ENCODE measurements at places on chromosomes 12 and 14. TPM values are rescaled to one million over a fixed set of nuclear protein-coding genes. Genes with fewer than 3 reads are reported as not detected.

SPTB gene
- 0.35 TPM for total RNA-seq

CCDC63 gene
- not detected for total RNA-seq

MSI1 gene
- total RNA-seq: 0.19 TPM

TMEM106C gene
- total RNA-seq: 63.7 TPM

RPGRIP1 gene
- not detected for total RNA-seq

KRT81 gene
- total RNA-seq: not detected

SLC6A15 gene
- 11.6 TPM for total RNA-seq

BEGAIN gene
- total RNA-seq: 1.5 TPM

ANKRD33 gene
- total RNA-seq: 0.70 TPM

MORN3 gene
- not detected for total RNA-seq

GRCh38 chr12:122079532-122080081 is 1.1 kb downstream of the MLXIP start:
- H3K27ac ChIP-seq: peak overlapping the region; percentile 85
- peaks cover 18% of the 10 kb centered on the region for H3K4me1 ChIP-seq
- peak overlapping the region; percentile 65 for H3K4me3 ChIP-seq
- DNase-seq: no peak
- H3K36me3 ChIP-seq: no peaks in the 10 kb centered on the region
- no peaks in the 10 kb centered on the region for H3K27me3 ChIP-seq

DNA sequence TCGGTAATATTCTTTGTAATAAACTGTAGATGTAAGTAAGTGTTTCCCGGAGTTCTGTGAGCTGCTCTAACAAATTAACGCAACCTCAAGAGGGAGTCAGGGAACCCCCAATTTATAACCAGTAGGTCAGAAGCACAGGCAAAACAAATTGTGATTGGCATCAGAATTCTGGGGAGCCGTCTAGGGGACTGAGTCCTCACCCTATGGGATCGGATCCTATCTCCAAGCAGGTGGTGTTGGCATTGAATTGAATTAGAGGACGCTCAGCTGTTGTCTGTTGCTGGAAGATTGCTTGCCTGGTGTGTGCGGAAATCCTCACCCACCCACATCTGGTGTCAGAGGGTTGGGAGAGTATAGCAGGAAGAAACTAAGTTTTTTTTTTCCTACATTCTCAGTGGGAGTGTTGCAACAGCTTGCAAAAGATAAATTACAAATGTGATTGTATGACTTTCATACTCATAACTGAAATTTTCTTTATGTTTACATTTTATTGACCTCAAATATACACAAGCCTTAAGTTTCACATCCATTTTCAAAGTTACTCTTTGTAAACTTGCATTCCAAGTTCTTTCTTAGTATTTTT is 5.5 kb downstream of the TMEM52B start:
- no peak overlapping the region for H3K4me3 ChIP-seq
- H3K27me3 ChIP-seq: peaks cover 5% of the 10 kb centered on the region
- no peaks in the 10 kb centered on the region for H3K4me1 ChIP-seq
- H3K27ac ChIP-seq: no peak overlapping the region
- H3K36me3 ChIP-seq: no peaks in the 10 kb centered on the region

- no peaks in the 10 kb centered on the region for H3K4me1 ChIP-seq
- no peak for DNase-seq
- H3K36me3 ChIP-seq: no peaks in the 10 kb centered on the region
Measured at GRCh38 chr14:26935733-26936132, 337.9 kb upstream of the NOVA1 start.

GRCh38 chr12:76106631-76107030 is 22.1 kb upstream of the NAP1L1 start:
- H3K4me1 ChIP-seq: no peaks in the 10 kb centered on the region
- H3K27me3 ChIP-seq: no peaks in the 10 kb centered on the region
- no peak for DNase-seq
- H3K27ac ChIP-seq: no peak overlapping the region
- H3K36me3 ChIP-seq: no peaks in the 10 kb centered on the region
- H3K4me3 ChIP-seq: no peak overlapping the region

- H3K27ac ChIP-seq: no peak overlapping the region
- no peak overlapping the region for H3K4me3 ChIP-seq
- H3K4me1 ChIP-seq: no peaks in the 10 kb centered on the region
- no peak for DNase-seq
- H3K36me3 ChIP-seq: no peaks in the 10 kb centered on the region
Measured at GRCh38 chr12:131436922-131437705, 273.8 kb upstream of the SFSWAP start.

GRCh38 chr14:33851366-33851765 is 99.5 kb downstream of the EGLN3 start:
- H3K27ac ChIP-seq: no peak overlapping the region
- no peaks in the 10 kb centered on the region for H3K36me3 ChIP-seq
- no peaks in the 10 kb centered on the region for H3K4me1 ChIP-seq
- DNase-seq: no peak

DNA sequence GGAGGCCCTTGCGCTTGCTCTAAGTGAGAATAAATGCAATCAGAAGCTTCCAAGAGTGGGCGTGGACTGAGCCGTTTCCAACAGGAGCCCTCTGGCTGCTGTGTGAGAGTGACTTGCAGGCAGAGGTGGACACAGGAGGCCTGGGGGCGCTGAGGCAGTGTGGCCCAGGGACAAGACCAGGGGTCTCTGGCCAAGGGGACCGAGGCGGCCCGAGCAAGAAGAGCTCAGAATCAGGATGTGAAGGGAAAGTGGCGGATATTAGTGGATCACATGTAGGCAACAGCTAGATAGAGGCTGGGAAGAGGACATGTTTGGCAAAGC is 8.6 kb downstream of the RIMBP2 start:
- H3K4me1 ChIP-seq: no peaks in the 10 kb centered on the region
- no peak overlapping the region for H3K4me3 ChIP-seq
- H3K27ac ChIP-seq: no peak overlapping the region
- no peak for DNase-seq

DNA sequence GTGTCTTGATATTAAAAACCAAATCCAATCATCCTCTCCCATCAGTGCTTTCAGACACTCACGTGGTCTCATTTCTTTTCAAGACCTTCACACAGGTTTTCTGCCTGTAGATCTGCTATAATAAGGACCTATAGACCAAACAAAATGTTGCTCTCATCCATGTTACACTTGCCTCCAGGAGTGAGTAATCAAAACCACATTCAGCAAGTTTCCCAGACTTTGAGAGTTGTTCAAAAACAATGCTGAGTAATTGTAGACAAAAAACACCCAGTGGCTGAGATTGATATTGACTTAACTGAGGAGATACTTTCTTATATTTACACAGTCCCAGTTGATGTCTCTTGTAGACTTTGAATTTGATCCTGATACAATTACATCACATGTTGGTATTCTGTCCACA is 383.1 kb downstream of the TMEM132D start:
- no peaks in the 10 kb centered on the region for H3K27me3 ChIP-seq
- no peaks in the 10 kb centered on the region for H3K36me3 ChIP-seq
- H3K27ac ChIP-seq: no peak overlapping the region
- H3K4me1 ChIP-seq: no peaks in the 10 kb centered on the region
- DNase-seq: no peak

DNA sequence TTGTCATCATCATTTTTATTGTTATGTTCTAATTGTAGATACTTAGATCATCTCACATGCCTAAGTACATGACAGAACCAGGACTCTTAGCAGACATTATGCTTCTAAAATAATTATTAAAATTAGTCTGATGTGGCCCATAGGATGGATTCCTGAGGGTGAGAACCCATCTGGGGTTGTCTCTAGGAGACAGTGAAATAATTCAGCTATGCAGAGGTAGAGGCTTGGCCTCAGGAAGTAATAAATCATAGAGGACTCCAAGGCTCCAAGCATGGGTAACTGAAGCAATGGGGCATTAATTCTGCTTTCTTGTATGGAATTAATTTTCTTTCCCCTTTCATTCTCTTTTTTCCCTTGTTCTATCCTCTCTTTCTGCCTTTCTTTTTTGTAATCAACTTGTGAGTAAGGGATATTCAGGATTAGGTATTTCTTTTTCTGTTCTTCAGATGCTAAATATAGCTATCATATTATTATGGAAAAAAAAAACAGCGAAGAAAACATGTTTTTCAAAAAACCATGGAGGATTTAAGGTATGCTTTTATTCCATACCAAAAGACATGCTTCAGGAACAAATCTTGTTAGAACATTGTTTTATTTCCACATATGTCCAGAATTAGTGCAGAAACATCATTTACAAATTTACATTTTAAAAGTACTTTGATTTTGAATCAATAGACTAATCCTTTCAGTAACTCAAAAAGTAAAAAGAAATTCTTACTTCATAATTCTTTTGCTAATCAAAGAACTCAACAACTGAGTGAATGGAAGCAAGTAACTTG is 263.2 kb downstream of the TRHDE start:
- H3K4me3 ChIP-seq: no peak overlapping the region
- H3K36me3 ChIP-seq: no peaks in the 10 kb centered on the region
- no peaks in the 10 kb centered on the region for H3K4me1 ChIP-seq
- H3K27me3 ChIP-seq: no peaks in the 10 kb centered on the region

- H3K36me3 ChIP-seq: no peaks in the 10 kb centered on the region
- no peak overlapping the region for H3K4me3 ChIP-seq
- no peak for DNase-seq
- H3K27me3 ChIP-seq: no peaks in the 10 kb centered on the region
- no peaks in the 10 kb centered on the region for H3K4me1 ChIP-seq
Measured at GRCh38 chr14:95222151-95222631, 64.9 kb upstream of the DICER1 start.

GRCh38 chr12:79250186-79250585 is 385.6 kb downstream of the SYT1 start:
- no peak overlapping the region for H3K4me3 ChIP-seq
- no peaks in the 10 kb centered on the region for H3K4me1 ChIP-seq

DNA sequence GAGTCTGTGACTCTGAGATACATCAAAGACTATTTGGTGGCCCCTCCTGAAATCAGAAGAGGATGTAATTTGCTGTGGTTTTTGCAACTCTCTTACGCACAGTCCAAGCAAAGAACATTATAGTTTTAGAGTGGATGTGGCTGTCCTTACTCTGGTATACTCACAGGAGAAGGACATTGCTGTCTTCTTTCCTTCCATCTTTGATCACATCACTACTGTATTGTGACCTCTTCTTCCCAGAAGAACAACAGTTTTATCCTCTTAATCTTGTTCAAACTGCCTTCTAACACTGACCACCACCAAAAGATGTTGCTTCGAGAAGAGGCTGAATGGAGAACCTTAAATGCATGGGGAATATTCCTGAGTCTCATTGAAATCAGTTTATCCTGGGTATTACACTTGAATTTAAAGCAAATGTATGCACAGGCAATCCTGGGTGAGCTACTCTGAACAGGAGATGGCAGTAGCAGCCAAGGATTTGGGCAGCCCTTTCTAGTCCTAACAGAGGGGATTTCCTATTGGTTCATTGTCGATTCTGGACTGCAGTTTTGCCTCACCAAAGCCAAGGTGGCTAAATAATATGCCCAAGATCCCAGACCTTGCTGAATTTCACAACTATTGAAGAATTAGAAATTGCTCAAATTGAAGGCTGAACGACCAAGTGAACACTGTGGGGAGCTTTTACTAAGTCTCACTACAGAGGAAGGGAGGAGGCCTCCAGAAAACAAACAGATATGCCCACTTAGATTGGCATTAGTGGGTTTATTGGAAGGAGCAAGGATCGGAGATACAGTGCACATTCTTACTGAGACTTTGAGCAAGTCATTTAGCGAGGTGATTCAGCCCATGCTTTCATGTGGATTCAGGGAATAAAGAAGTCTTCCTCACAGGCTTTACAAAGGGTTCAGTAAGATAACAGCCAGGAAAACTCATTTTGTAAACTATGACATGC is 282.8 kb downstream of the PAWR start:
- no peak overlapping the region for H3K27ac ChIP-seq
- H3K27me3 ChIP-seq: no peaks in the 10 kb centered on the region
- H3K4me3 ChIP-seq: no peak overlapping the region
- no peaks in the 10 kb centered on the region for H3K36me3 ChIP-seq

DNA sequence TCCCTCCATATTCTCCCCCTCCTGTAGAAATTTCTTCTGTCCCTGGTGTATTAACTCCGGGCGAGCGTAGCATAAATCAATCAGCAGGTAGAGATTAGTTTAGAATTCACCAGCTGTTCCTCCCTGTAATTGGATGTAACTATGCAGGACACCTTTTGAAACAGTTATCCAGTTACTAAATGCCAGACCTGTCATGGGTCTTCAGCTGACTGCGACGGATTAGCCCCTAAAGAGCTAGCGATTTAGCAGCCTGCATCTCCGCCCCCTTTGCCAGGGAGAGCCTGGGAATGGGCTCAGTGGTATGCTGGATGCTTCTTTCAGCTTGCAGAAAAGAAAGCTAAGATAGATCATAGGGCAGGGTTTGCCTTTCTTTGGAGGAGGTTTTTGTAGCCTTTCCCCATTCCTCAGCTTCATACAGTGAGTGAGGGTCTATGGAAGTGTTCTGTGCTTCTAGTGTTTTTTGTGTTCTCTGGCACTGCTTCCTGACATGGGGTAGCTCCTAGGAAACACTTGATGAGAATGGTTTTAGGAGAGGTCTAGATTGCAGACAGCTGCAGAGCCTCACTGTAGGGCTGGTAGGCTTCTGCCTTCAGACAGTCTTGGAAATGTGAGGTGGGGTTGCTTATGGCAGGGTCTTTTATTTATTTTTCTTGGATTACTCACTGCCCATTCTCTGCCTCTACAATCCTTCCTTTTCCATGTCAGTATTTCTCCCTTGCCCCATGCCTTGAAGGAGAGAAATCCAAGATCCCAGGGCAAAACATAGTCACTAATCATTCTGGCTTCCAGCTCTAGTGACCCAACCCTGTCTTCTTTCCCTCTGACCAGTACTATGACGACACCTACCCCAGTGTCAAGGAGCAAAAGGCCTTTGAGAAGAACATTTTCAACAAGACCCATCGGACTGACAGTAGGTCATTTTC is 16.7 kb downstream of the COPZ1 start:
- H3K27me3 ChIP-seq: no peaks in the 10 kb centered on the region
- peaks cover 70% of the 10 kb centered on the region for H3K36me3 ChIP-seq
- no peak for DNase-seq
- no peak overlapping the region for H3K4me3 ChIP-seq
- peaks cover 17% of the 10 kb centered on the region for H3K4me1 ChIP-seq

DNA sequence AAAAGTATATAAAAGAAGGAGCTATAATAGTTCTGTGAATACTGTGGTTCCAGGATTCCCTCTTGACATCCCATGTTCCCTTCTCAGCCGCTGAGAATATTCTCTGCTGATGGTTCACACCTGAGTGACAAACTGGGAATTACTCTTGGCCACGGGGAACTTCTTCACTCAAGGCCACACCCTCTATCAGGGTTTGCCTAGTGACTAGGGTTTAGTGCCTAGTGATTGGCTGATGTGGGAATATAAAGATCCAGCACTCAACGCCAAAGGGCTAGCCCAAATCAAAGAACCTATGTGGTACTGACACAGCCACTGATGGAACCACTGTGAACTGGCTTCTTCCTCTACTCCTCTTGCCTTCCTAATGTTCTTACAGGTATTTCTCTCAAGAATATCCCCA is 248.4 kb downstream of the ASCL1 start:
- no peaks in the 10 kb centered on the region for H3K27me3 ChIP-seq
- H3K4me3 ChIP-seq: no peak overlapping the region
- DNase-seq: no peak
- no peak overlapping the region for H3K27ac ChIP-seq

GRCh38 chr12:74401966-74402365 is 135.7 kb upstream of the ATXN7L3B start:
- H3K4me3 ChIP-seq: no peak overlapping the region
- no peaks in the 10 kb centered on the region for H3K4me1 ChIP-seq
- H3K27me3 ChIP-seq: no peaks in the 10 kb centered on the region
- no peaks in the 10 kb centered on the region for H3K36me3 ChIP-seq
- H3K27ac ChIP-seq: no peak overlapping the region

Measured in esophagus squamous epithelium (tissue), 5 donors.